ENCODE measurements at places on chromosomes 3 and 15.

DNA sequence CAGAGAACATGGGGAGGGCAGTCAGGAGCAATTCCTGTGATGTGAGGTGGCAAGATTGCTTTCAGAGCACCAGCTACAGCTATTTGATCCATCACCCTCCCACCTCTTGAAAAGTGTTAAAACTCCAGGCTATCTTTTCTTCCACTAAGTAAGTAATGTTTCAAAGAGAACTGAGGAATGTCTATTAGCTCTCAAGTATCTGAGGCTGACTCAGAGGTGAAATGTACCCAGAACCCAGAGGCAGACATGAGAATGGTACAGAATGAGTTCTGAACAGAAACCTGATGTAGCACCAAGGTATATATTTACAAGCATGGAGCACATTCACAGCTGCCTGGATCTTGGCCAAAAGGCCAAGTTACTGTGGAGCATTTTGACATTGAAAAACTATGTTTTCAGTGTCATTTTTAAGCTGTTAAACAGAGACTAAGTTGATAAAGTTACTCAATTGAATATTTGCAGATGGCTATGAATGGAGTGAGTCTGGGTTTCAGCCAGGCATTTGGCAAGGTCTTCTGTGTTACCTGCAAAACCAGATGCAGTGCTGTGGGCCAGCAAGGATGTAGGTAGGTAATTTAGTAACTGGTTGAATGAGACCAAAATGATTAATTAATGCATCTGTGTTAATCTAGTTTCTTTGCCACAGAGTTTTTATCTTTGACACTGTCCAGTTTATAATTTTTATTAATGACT is 227.7 kb upstream of the CD96 start:
- DNase-seq: no peak

DNA sequence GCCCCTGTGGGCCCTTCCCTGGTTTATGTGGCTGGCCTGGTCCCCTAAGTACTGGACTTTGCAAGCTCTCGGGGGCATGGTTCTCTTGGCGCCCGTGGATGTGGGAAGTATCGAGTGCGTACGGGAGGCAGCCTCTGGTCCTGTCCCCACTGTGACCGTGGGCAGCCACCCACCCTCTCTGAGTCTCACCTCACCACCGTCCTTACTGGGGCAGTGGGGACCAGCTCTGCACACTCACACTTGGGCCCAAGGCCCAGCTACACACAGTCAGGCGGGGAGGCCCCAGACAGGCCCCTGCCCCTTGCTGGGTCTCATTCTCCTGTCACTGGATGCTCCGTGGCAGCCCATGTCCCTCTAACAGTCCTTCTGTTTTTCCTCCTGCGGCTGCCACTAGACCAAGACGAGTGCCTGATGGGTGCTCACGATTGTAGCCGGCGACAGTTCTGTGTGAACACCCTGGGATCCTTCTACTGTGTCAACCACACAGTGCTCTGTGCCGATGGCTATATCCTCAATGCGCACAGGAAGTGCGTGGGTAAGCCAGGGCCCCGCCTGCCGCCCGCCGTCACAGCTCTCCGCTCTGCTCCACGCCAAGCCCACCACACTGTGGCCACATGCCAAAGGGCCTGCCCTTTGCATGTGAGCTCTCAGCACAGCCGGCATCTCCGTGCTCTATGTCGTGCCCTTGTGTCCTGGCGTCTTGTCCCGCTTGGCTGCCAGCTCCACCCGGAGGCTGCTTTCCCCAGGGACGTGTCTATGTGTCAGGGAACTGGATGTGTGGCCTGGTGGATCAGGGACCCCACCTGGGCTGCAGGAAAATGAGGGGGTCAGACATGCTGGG is 72.7 kb downstream of the FBLN2 start:
- no peak for DNase-seq

- DNase-seq: no peak
Measured at GRCh38 chr3:156806698-156807097, 19.5 kb upstream of the LEKR1 start.

GRCh38 chr3:120928991-120929390 is 21.0 kb downstream of the STXBP5L start:
- DNase-seq: no peak

GRCh38 chr15:62647843-62648505 is 394.6 kb upstream of the TPM1 start:
- DNase-seq: no peak

GRCh38 chr3:129121016-129121791 is 400 bp downstream of the RAB43 start:
- DNase-seq: peak; percentile 15

GRCh38 chr3:152225201-152225600 is 43.5 kb upstream of the MBNL1 start:
- DNase-seq: no peak

GRCh38 chr15:52551762-52552161 is 17.1 kb downstream of the ARPP19 start:
- DNase-seq: no peak

- DNase-seq: no peak
Measured at GRCh38 chr3:153734777-153735551, 386.2 kb upstream of the ARHGEF26 start.

DNA sequence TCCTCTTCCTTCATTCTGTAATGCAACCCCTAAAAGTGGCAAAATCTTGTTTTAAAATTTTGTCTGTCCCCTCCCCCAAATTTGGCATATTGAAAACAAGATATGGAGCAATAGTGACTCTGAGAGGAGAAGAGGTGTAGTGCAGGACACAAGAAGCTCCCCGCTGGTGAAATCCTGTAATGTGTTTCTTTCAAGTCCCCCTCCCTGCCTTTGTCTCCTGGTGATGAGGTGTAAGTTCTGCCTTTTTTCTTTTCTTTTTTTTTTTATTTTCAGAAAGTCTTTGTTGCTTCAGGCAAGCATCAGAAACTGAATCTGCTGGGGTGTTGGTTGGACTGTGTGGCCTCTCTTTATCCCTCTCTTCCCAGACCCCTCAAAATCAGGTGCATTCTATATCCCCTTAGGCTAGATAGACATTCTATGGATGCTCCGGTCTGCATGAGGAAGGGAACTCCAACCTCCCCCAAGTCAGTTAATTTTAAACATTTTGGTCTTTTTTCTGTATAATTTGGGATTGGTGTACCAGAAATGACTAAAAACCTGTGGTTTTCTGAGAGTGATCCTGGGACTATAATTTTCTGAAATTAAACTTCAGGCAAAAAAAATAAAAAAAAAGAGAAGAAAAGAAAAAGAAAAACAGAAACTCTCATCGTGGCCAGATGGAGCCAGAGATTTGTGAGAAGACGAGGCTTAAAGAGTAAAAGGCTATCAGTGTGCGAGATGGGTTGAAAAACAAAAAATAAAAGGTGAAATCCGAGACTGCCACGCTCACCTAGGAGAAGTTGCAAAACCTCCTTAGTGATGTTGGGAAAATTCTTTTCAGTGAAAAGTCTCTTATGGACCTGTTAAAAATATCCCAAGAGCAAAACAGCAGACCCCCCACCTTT is 21.4 kb downstream of the ACKR2 start:
- DNase-seq: no peak

DNA sequence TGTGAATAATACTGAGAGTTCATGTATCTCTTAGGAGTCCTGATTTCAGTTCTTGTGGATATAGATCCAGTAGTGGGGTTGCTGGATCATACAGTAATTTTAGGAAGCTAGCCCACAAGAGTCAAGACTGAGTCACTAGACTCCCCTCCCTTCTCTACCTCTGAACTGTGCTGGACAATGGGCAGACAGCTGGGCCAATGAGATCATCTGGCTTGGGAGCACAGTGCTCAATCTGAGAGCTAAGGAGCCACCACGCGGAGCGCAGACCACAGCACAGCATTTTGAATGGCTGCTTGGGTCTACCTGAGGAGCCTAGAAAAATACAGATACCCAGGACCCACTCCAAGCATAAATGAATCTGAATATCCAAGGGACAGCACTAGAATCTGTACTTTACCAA is 32.5 kb downstream of the WNT5A start:
- no peak for DNase-seq

DNA sequence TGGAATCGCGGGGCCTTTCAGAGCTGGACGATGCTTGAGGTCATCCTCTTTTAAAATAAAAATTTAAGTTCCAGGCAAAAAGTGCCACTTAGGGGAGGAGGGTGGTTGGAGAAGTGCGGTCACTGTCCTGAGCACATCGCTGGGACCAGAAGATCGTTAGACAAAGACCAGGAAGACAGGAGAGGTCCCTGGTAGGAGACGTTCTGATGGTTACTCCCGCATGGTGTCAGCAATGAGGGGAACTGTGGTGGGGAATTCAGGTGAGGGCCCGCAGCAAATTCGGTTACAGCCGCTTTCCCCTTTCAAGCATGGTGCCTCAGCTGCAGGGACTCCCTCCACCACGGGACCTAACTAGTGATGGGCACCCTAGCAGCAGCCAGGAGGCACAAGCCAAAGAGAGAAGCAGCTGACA is 1.0 kb upstream of the ISY1 start:
- DNase-seq: no peak

GRCh38 chr3:15794303-15794771 is 3.4 kb downstream of the ANKRD28 start:
- DNase-seq: no peak

GRCh38 chr15:45138814-45139765 is 9.3 kb downstream of the DUOX1 start:
- DNase-seq: no peak

GRCh38 chr3:152120601-152121269 is 148.0 kb upstream of the MBNL1 start:
- DNase-seq: no peak

DNA sequence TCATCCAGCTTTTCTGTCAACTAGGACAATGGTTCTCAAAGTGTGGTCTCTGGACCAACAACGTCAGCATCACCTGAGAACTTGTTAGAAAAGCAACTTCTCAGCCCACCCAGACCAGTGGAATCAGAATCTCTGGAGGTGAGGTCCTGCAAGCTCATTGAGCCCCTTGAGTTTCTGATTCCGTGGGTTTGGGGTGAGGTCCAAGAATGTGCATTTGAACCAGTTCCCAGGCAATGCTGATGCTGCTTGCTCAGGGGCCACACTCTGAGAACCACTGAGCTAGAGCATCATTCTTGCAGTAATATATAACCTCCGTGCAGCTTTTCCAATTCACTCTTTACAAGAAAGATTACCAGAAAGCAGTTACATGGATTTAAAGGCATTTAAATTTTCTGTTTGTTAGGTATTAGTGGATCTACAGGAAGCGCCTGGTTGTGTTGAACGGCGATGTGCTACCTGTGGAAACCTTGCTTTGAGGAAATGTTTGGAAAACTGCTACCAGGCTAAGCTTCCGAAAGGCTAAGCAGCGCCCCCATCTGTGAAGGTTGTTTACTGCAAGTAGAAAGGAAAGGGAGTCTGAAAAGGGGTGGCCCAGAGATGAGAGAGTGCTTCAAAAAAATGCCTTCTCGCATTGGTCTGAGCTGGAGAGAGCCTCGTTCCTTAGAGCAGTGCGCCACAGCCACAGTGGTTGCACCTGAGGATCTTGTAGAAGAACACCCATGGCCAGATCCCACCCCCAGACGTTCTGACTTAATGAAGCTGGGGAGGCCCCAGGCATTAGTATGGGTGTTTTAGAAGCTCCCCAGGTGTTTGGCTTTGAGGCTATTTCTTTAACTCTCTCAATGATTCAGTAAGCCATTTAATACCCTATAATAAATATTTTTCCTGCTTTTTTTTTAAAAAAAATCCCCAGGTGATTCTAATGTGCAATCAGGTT is 50.0 kb downstream of the RLBP1 start:
- DNase-seq: peak; percentile 27

DNA sequence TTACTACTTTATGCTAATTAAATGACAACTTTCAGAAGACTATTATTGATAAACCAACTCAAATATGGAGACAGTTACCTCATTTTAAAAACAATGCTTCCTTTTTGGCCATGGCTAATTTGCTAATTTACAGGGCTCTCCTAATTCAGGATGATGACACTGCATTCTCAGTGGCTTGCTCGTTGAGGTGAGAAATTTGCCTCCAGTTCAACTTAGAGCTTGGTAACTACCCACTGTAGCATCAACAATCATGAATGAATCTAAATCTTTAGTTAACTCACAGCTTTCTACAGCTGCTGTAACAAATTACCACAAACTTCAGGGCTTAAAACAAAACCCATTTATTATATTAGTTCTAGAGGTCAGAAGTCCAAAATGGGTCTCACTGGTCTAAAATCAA is 14.0 kb downstream of the PBRM1 start:
- no peak for DNase-seq

GRCh38 chr15:36879568-36880222 is 220.7 kb downstream of the MEIS2 start:
- DNase-seq: no peak

- DNase-seq: no peak
Measured at GRCh38 chr3:108972482-108972881, 18.8 kb upstream of the GUCA1C start.

GRCh38 chr3:10554746-10555145 is 49.4 kb upstream of the ATP2B2 start:
- no peak for DNase-seq

- DNase-seq: no peak
Measured at GRCh38 chr3:126509597-126510307, 7.8 kb downstream of the UROC1 start.

DNA sequence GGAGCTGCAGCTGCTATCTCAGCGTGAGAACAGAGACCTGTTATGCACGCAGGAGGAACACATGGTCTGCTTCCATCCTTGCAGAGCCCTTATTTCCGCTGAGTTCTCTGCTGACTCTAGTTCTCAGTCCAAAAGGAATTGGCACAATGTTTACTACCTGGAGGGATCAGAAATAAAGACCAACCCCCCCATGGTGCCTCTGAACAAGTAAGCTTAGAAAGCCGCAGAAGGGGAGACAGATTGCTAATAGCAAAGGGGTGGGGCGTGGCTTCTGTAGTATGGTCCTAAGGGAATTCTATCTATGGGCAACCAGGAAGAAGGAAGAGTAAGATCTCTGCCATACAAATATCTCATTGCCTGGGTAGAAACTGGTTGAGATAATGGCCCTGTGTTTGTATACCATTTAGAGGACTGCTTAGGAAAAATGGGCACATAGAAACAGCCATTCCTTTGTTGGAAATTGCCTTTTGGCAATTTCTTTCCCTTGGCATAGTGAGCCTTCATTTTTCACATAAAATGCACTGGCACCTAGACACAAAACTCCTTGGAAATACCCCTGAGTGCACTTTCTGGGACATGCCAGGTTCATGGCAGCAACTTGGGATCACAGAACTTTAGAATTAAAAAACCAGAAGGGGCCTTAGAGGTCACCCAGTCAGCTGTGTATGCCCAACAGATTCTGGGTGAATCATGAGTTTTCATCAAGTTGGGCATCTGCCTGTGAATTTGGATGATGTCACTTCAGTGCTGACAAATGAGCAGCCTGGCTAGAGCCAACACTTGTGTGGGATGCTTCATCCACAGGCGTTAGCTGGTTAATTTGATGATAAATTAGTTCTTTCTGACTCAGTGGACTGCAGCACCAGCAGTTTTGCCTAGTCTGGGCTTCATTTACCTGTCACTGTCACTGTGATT is 57.4 kb upstream of the STXBP5L start:
- no peak for DNase-seq

DNA sequence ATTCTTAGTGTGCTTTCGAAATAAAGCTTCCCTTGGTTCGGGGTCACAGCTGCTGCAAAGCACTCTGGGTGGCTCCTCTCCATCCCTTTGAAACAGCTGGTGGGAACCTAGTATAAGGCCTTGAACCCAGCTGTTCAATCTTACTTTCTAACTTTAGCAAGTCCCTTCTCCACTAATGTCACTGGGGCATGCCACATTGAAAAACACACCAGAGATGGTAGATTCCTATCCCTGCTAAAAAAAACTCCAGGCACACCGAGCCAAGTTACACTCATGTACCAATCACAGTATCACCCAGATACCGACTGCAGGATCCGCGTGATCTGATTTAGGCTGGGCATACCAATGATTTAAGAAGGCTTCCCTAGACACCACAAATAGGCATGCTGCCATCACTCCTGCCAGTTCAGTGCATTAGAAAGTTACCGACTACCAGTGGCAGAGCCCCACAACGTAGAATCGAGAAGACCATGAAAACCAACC is 65.0 kb downstream of the WWTR1 start:
- DNase-seq: no peak

GRCh38 chr3:98567666-98568270 is 25.6 kb downstream of the CPOX start:
- no peak for DNase-seq
